ENCODE measurements at places on chromosomes 2 and 18. TPM values are rescaled to one million over a fixed set of nuclear protein-coding genes. Genes with fewer than 3 reads are reported as not detected.

The DSG4 gene
- not detected for total RNA-seq

The PDE6D gene
- 29.4 TPM for total RNA-seq

The GPAT2 gene
- 10.9 TPM for total RNA-seq

The LRATD1 gene
- not detected for total RNA-seq

The CCDC68 gene
- total RNA-seq, result not detected

DNA sequence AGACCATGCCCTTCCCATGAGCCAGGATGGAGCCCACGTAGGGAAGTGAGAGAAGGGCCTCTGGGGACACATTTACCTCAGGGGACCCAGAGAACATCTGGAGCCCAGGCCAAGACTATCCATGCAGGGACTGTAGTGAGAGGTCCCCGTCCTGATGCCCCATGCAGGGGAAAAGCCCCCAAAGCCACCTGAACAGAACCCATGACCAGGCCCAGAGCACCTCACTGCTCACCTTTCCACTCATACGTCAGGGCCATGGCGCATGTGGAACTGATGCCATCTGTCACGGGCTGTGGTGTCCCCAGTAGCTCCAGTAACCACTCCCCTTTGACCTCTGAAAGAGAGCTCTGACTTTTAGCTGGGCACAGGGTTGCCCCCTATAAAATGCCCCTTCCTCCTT is 106.5 kb upstream of the TEX51 start:
- DNase-seq, result peak; percentile 57

DNA sequence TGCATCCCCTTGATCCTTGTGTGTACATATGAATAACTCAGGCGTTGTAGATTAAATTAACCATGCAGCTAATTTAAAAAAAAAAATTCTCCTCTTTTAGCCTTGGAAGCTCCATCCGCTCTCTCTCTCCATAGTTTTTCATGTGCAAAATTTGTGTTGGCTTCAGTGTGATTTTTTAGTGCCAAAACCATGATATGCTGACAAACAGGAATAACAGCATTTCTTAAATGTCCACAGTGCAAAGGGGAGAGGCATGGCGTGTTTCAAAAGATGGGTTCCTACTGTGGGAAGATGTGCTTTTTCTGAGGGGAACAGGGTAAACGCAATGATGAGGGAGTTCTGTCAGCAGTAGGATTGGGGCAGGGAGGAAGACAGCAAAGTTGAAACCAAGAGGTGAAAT is 247.0 kb downstream of the ICOS start:
- no peak for DNase-seq

- DNase-seq, result no peak
These were observed 25.8 kb downstream of the LDAH start for GRCh38 chr2:20797096-20797495.

DNA sequence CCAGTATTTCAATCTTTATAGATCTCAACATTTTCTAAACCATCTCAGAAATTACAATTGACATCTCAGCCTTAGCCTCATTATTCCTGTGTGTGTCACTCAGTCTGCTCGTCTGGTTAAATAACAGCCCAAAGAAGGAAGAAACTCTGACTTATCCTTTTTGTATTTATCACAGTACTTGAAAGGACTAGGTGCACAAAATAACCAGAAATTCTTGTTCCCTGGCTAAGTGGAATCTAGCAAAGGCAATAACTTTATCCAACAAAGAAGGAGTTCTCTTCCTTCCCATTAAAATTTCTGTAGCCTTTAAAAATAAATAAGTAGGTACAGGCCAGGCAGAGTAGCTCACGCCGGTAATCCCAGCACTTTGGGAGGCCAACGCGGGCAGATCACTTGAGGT is 139.9 kb upstream of the PID1 start:
- no peak for DNase-seq

DNA sequence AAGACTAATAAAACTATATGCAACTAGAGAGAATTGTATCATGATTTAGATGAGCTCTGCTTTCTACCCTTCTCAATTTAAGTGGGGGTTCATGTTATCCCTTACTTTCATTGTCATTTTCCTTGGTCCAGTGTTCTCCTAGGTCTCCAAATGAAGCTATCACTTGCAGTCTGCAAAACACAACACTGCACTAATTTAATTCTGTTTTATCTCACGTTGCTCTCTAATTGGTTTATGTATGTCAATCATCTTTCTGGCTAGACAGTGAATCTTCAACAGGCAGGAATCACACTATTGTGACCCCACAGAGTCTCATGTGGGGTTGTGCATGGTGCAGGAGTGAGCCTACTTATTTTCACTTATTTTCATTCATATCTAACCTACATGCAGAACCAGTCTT is 348.3 kb upstream of the SYT4 start:
- DNase-seq, result no peak

DNA sequence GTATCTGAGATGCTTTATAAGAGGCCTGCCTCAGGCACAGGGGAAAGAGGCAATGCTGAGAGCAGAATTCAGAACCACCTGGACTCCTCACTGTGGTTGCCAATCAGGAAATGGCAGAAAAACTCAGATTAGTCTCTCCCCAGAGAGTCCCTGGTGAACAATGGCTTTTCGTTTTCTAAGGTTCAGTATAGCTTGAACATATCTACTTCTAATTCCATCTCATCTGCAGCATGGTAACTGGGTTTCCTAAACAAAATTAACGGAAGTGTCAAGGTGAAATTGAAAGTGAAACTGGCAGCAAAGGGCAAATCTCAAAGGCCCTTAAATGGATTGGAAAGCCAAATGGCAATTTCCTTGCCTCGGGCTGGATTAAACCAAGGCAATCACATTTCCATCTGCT is 480.2 kb upstream of the ACVR2A start:
- DNase-seq, result no peak

DNA sequence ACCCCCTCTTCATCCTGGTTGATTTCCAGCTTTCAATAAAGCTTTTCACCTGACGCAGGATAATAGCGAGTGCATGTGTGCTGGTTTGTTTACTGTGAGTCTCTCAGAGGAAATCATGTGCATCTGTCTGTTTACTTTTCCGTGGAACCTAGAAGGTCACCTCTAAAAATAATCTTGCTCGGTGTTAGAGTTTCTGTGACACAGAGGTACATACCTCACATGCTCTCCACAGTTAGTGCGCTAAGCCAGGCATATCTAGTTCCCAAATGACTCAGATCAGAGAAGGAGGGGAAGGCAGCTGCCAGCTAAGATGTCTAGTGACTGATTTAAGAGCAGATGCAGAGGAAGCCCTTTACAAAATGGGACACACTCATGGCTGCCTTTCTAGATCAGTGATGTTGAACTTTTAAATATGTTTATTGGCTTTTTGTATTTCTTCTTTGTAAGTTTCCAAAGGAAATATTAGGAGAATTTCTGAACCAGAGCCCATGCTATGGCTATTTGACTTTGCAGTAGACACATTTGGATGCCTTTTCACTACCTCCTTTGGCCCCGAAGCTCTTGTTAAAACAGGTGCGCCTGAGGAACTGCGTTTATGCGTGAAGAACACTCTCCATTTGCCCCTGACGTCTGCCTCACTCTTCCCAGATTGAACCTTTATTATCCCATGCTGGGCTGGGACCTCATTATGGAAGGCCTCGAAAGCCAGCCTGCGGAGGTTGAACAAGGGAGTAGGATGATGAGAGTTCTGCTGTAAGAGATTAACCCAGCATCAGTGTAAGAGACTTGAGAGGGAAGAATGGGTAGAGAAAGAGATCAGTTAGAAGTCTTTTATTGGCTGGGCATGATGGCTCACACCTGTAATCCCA is 145.6 kb downstream of the FAM161A start:
- no peak for DNase-seq

DNA sequence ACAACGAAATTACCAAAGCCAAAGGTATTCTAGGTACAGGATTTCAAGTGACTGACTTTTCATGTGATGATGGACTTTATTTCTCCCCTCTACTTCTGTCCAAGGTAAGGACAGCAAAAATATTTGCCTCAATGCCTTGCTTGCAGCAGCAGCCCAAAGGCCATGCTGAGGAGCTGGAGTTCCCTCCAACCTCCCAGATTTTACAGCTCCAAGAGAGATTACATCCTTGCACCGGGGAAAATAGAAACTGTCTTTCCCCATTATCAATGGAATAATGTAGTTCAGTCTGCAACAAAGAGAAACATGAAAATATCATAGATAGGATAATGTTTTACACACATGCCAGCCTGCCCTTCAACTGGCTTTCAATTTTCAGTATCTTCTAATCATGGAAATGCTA is 13.5 kb downstream of the HSPD1 start:
- DNase-seq, result no peak

GRCh38 chr18:9287036-9287435 is 47.5 kb upstream of the TWSG1 start:
- no peak for DNase-seq
